Right renal pelvis (tissue), 4 donors: ENCODE measurements at places on chromosomes 16 and 17. TPM values are rescaled to one million over a fixed set of nuclear protein-coding genes. Genes with fewer than 3 reads are reported as not detected.

DNA sequence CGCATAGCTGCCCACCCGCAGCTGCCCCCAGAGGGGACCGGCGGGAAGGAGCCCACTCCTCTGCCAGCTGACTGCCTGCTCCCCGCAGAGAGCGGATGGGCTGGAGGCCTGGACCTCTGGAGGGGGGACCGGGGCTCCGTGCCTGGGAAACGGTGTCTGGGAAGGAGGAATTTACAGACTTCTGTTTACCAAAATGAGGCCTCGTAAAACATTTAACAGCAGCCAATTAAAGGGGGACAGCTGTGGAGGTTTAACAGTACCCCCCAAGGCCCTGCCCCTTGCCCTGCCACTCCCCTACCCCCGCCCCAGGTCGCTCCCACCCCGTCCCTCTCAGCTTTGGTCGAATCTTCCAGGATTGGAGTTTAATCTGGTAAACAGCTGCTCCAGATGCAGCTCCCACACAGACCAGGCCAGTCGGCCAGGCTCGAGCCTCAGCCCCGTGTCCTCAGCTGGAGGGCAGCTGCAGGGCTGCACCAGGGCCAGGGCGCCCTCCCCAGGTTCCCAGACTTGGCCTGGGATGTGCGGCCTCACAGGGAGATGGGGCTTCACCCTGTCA lies 41.1 kb downstream of the BAHCC1 start:
- no peak for DNase-seq

DNA sequence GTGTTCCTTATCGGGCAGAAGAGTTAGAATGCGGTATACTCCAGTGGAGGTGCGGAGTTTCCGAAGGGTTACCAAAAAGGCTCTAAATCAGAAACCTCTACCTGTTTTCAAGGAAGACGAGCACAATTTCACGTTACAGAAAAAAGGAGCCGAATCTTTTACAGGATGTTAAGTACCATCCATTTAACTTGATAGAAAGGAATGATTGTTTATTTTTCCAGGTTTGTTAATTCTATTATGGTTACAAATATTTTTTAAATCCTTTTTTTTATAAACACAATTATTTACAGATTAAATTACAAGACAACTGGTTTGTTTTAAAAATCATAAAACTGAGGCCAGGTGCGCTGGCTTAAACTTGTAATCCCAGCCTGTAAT lies 18.2 kb downstream of the ZNF213 start:
- no peak for DNase-seq

Gene DNAH9
- 5.2 TPM for polyA plus RNA-seq

- peak; percentile 85 for DNase-seq
Observed at GRCh38 chr17:72118335-72119076, 2.3 kb upstream of the SOX9 start.

DNA sequence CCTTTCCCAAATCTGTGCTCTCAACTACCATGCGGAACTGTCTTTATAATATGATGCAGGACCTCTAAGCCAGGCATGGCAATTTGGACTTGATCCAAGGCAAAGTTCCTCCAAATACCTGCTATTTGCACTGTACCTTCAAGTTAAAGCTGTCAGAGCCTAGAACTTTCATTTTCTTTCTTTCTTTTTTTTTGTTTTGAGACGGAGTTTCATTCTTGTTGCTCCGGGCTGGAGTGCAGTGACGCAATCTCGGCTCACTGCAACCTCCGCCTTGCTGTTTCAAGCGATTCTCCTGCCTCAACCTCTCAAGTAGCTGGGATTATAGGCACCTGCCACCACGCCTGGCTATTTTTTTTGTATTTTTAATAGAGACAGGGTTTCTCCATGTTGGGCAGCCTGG lies 51.7 kb downstream of the ARHGAP27 start:
- DNase-seq, result no peak

Gene MSLN
- 16.0 TPM for polyA plus RNA-seq

DNA sequence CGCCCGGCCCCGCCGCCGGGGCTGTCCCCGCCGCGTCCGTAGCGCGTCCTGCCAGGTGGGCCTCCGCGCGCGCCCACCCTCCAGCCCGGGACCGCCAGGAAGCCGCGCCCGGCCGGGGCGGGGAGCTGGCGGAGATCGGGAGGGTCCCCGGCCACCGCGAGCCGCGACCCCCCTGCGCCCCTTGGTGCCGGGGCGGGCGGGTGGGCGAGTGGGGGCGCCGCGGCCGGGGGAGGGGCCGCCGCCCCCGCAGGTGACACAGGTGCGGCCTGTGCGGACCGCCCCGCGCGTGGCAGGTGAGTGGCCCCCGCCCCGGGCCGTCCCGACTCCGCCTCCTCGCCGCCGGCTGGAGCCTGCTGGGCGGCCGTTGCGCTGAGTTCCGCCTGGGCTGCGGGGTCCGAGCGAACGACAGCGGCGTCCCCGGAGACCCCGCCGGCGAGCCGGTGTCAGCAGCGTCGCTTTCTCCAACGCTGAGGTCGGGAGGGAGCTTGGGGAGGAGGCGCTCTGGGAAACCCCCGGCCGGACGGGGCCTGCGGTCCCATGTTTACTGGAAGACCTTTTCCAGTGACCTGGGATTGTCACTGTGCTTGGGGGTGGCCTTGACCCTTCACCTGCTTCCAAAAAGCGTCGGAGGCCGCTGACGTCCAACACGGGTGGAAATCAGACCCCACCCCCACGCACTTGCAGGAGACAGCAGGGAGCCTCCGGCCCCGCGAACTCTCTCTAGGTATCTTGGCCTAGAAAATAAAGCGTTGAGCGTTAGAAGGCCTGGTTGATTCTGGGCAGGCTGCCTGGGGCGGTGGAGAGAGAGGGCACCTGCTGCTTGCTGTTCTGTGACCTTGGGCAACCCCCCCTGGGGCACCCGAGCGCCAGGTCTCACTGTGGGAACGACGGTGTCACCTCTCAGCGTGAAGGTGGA lies 542 bp downstream of the KLHL36 start:
- no peak for DNase-seq

Gene TBX4
- polyA plus RNA-seq, result 0.53 TPM

- no peak for DNase-seq
Observed at GRCh38 chr17:28969706-28970393, 18.5 kb upstream of the PHF12 start.

Gene TMEM204
- polyA plus RNA-seq, result 28.5 TPM

- no peak for DNase-seq
Observed at GRCh38 chr17:77164483-77165091, 23.8 kb downstream of the SEC14L1 start.

Gene CCL16
- polyA plus RNA-seq, result 0.09 TPM

DNA sequence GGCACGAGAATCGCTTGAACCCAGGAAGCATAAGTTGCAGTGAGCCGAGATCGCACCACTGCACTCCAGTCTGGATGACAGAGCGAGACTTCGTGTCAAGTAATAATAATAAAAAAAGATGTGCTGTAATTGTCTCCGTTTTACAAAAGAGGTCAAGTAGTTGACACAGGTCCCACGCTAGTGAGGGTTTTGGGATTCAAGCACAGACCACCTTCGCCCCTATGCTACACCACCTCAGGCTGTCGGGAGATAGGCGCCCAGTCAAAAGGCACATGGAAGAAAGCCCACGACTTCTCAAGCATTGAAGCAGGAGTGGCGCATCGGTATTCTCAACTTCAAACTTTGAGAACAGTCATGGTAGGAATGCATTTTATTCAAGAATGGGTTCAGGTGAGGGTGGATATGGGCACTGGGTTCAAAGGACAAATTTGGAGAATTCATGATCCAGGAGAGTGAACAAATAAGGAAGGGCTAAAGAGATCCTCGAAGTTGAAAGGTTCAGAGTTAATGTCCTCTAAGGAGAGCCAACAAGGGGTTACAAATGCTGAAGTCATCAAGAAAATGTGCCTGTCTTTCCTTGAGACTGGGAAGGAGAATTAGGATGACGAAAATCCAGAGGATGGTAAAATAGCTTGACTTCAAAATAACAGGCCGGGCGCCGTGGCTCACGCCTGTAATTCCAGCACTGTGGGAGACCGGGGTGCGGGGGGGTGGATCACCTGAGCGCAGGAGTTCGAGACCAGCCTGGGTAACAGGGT lies 1.4 kb upstream of the AMZ2 start:
- no peak for DNase-seq

Gene KAT7
- polyA plus RNA-seq, result 48.0 TPM

DNA sequence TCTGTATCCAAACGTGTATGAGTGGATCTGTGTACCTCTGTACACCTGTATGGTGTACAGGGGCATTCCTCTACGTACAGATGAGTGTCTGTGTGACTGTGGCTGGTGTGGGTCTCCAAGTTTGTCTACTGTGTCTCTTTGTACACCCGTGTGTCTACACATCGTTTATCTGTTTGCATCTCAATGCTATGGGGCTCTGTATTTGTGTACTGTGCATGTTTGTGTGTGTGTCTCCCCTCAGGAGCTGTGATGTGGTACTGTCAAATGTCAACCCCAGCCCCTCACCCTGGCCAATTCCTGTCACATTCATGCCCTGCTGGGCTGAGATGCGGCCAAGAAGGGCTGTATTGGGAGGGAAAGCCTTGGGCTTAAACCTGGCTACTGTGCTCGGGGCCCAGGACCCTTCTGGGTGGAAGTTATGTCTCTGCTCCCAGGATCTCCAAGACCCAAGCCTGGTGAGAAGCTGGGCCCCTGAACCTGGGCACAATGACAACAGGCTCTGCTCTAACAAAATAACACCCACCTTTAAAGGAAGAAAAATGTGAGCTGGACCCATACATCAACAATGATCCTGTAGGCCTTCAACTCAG lies 3.5 kb upstream of the NAGS start:
- DNase-seq, result no peak

DNA sequence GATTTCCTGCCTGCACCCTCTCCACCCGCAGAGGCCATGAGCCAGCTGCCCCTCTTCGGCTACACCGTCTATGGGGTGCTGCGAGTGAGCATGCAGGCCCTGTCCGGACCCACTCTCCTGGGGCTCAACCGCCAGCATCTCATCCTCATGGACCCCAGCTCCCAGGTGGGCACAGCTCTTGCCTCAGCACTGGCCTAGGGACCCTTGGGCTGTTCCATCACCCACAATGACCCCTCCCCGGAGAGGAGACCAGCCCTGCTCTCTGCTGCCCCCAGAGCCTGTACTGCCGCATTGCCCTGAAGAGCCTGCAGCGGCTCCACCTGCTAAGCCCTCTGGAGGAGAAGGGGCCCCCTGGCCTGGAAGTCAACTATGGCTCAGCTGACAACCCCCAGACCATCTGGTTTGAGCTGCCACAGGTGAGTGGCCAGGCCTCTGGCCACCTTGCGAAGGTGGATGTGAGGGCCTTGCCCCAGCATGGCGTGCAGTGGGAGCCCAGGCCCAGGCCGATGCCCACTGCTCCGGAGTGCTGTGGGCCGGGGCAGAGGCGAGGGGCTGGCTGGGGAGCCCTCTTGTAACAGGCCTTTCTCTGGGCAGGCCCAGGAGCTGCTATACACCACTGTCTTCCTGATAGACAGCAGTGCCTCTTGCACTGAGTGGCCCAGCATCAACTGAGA lies 7.3 kb upstream of the SMIM5 start:
- no peak for DNase-seq

- no peak for DNase-seq
Observed at GRCh38 chr16:51556694-51557340, 405.7 kb upstream of the SALL1 start.

DNA sequence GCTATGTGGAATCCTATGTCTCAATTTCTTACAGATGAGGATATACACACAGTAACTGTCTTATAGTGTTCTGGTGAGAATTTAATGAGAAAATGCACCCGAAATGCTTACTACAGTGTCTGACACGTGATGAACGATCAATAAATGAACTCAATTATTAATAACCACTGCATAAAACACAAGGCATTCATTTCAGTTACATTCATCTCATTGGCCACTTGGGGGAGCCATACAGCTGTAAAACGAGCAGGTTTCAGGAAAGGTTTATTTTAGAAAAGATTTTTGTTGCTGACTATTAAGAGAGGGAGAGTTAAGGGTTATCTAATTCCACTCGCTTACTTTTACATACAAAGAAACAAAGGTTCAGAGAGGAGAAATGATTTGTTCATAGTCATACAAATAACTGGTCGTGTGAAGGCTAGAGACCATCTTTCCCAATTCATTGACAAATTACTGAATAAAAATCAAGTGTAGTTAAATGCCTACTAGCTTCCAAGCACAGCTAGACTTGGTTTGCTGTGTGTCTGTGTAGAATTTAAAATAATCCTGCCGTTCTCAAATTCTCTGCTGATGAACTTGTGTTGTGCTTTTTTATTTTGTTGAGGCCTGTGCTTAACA lies 160.1 kb downstream of the MAP2K4 start:
- DNase-seq, result peak; percentile 48

GRCh38 chr16:86424985-86425384 lies 85.3 kb upstream of the FOXF1 start:
- no peak for DNase-seq

GRCh38 chr17:74176546-74177001 lies 26.9 kb upstream of the RPL38 start:
- DNase-seq, result no peak

- DNase-seq, result no peak
Observed at GRCh38 chr17:1484676-1485422, 7.6 kb downstream of the MYO1C start.

Gene EMP2
- polyA plus RNA-seq, result 21.7 TPM

DNA sequence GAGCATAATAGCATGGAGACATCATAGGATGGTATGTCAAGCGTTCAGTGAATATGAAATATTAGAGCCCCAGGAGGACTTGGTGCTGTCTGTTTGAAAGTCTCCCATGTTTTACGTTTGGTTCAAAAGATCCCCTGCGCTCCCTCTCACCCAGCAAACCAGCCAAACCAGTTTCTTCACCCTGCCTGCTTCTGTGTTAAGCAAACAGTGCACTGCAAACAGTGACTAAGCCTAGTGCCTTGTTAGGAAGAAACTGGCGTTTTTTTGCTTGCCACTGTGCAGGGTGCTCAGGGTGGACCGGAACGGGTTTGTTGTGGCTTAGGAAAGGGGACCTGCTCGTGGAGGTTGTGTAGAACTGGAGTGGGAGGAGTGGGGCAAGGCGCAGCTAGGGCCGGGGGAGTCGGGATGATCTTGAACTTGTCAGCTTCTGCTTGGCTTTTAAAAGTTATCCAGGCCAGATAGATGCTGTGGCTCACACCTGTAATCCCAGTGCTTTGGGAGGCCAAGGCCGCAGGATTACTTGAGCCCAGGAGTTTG lies 7.7 kb downstream of the CDH1 start:
- peak; percentile 58 for DNase-seq

DNA sequence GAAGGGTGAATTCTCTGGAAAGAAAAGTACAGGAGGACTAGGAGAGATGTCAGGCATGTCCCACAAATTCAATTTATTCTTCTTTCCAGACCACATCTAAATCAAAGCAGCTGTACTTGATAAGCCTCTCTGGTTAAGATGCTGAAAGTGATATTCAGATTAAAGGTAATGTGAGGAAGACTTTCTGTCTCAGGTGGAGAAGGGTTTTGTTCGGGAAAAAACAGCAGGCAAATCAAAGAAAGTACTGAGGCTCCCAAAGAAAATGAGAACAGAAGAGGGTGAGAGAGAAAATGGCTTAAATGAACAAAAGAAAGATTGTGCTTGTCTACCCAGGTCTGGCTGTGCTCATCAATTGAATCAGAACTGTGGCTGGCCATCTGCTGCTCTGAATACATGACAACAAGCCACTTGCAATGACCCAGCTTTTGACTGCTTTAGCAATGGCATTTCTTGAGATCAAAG lies 55.6 kb downstream of the MMD start:
- DNase-seq, result no peak

- DNase-seq, result no peak
Observed at GRCh38 chr17:33602981-33603380, 309.9 kb upstream of the ASIC2 start.

- DNase-seq, result no peak
Observed at GRCh38 chr16:2531371-2531695, at the start of gene CEMP1. Gene CEMP1, minus strand, starts transcription at chr16:2531408. Its CDS starts 335 bp downstream, at chr16:2531073.

- no peak for DNase-seq
Observed at GRCh38 chr16:15749371-15749770, 99.3 kb downstream of the NDE1 start.

GRCh38 chr16:24010440-24011089 lies 174.8 kb downstream of the PRKCB start:
- DNase-seq, result peak; percentile 64

GRCh38 chr17:73795730-73796129 lies 151.5 kb upstream of the SDK2 start:
- no peak for DNase-seq
